ENCODE measurements at places on chromosomes 6 and 20. TPM values are rescaled to one million over a fixed set of nuclear protein-coding genes. Genes with fewer than 3 reads are reported as not detected.

- no peak for DNase-seq
Observed at GRCh38 chr6:105184921-105185320, 5.1 kb upstream of the POPDC3 start.

DNA sequence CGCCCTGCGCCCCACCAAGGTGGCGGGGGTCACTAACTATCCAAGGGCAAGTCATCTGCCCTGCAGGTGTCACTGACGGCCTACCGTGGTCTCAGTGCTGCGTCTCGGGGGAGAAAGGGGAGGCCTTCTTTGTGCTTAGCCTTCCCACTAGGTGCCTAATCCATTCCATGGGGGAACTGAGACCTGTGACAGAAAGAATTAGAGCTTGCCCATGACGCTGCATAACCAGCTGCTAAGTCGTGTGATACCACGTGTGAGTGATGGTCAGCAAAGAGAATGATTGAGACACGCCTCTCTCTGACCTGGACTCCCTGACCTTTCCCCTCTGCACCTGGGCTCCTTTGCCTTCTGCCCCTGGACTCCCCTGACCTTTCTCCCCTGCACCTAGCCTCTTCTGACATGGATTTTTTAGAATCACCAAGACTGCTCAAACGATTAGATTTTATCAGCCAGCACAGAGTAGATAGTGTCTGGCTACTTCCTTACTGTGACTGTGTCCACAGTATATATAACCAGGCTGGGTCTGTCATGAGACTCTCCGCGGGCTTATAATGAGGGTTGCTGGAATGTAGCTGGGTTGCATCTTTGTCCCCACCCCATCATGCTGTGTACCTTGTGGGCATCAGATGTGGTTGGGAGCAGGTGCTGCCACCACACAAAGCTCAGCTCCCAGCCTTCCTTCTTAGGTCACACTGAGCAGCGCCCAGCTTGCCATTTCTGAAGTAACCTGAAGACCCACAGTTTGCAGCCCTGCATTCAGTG, 140.6 kb downstream of the TMEM242 start:
- no peak for DNase-seq

GRCh38 chr6:150058231-150058792, 10.6 kb downstream of the ULBP3 start:
- DNase-seq = no peak

DNA sequence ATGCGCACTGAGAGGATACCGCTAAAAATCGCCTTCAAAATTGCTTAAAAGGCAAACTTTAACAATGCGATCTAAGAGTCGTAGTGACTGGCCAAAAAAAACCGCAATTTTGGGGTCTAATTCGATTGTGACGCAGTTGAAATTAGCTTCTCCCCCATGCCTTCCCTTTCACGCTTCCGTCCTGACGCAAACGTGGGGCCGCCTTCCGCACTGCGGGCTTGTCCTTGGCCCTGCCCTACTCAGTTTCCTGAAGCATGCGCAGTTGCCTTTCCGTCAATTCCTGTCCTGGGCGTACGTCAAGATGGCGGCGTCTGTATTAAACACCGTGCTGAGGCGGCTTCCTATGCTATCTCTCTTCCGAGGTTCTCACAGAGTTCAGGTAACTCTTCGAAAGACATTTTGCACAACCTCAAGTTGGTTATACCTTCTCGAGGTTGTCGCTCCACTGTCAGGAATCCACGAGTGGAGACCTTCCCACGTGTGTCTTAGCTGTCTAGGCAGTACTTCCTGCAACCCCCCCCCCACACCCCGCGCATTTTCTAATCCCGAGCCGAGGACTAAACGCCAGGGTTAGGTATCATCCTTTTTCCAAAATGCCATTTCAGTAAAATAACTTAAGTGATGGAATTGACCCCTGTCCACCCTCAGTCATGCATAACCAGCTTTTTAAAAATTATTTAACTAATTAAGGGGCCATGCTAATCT, at the start of gene MRPS18B:
Gene MRPS18B (plus strand): TSS at position 276 of the 705 bp plus-strand sequence. CDS start 26 bp downstream, at position 302.
- DNase-seq = peak; percentile 99

DNA sequence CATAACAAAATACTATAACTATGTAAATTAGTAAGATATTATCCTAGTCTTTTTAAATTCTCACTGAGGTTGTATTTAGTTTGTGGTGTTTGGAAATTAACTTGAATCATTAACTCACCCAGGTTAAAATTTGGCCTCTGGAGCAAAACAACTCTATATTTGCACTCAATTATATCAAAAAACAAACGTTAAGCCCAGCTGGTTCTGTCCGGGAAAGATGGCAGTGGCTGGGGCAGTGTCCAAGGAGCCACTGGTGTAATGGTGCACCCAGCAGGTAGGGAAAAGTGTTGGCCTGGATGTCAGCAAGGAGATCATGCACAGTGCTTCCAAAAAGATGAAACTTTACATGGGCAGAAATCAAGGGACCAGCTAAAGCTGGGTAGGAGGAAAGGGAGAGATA, 285.3 kb upstream of the CITED2 start:
- DNase-seq = no peak

DNA sequence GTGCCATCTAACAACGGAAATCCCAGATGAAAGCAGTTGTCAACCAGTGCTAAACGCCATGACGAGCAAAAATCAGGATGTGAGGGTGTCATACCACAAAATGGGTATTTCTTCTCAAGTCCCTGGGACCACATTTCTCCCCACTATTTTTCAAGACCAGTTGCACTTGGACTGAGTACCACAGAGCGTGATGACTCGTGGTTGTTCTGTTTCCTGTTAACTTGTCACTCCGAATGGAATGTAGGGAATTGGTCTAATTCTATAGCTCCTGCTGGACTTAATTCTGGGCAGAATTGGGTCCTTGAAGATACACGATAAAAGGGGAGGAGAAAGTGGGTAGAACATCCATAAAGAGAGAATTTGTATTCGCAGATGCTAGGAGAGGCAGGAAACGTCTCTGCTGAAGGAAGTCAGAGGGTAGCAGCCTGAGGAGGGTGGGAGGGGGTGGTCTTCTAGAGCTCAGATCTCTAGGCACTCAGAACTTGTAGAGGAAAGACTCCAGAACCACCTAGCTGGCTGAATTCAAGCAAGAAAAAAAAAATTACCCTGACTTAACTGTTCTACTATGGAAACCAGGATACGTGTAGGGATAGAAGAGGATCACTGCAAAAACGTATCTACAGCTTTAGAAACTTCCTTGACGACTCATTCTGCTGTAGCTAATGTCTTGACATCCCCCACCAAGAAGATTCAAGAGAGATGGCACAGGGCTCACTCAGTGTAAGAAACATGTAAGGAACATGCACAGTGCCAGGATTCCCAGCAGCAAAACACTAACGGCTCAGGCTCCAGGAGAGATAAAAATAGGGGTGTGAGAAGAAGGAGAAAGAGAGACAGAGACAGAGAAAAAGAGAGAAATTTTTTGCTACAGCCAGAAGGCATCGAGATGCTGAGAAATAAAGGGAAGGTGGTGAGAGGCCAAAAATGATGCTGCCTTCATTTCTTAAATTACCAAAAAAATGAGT, 494.7 kb downstream of the CD83 start:
- no peak for DNase-seq

DNA sequence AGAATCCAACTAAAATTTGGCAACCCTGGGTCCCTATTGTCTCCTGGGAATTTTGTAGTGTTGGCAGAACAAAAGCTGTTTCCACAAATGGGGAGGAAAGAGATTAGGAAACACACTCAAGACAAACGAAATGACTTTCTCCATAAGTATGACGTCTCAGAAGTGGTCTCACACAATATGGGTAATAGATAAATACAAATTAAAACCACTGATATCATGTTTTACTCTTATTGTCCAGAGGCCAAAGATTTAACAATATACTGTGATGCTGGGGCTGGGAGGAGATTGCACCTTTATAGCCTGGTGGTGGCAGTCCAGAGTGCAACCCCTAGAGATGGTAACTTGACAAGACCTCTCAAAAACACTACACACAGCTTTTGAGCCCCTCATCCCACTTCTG, 18.6 kb downstream of the FKBP1A start:
- no peak for DNase-seq

GRCh38 chr6:82362144-82362543, 1.5 kb upstream of the TPBG start:
- no peak for DNase-seq

FAM83C gene
- not detected for polyA plus RNA-seq

CEP250 gene
- polyA plus RNA-seq = 15.2 TPM

FHL5 gene
- 1.9 TPM for polyA plus RNA-seq

LPA gene
- not detected for polyA plus RNA-seq

NHLRC1 gene
- polyA plus RNA-seq = 1.4 TPM

TINAG gene
- polyA plus RNA-seq = not detected

FAM120B gene
- polyA plus RNA-seq = 8.5 TPM

SLC52A3 gene
- polyA plus RNA-seq = 0.08 TPM
